ENCODE measurements at places on chromosomes 5 and 9. TPM values are rescaled to one million over a fixed set of nuclear protein-coding genes. Genes with fewer than 3 reads are reported as not detected.

Gene PRRC1
- 47.8 TPM for total RNA-seq

DNA sequence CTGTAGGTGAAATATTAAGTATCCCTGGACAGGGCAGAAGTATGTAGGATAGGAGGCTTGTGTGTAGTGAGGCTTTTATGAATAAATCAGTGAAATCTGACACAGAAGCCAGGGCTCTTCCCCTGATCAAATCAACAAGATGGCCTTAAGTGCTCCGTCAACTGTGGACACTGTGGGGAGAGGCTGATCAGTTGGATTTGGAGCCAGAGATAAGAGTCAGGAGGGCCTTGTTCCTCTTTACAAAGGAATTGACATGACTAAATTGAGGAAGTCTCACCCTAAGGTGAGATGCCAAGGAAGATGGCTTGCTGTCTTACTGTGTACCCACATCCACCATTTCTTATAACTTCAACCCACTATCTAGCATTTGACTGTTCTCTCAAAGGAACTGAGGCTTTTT lies 91.6 kb upstream of the PRRC1 start:
- no peak for DNase-seq

GRCh38 chr9:82363198-82363597 lies 374.6 kb downstream of the SPATA31D1 start:
- no peak for DNase-seq

DNA sequence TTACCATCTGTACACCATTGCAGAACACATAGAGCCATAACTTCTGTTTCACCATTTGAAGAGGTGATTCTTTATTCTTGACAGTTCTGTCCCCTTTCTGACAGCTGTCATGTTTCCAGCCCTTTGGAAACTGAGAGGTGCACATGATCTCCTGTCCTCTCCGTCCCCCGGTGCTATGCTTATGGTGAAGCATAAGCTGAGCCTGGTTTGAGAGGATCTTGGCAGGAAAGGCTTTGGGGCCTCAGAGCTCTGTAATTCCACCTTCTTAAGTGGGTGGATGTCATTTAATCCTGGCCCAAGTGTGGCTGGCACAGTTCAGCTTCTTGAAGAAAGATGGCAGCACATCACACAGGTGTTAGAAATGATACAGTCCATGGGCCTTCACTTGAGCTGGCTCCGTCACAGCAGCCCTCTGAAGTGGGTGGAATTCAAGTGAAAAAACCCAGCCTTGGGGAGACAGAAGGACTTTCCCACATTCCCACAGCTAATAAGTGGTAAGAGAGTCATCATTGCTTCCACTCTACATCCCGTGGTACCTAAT lies 30.7 kb upstream of the GRPEL2 start:
- DNase-seq, result no peak

DNA sequence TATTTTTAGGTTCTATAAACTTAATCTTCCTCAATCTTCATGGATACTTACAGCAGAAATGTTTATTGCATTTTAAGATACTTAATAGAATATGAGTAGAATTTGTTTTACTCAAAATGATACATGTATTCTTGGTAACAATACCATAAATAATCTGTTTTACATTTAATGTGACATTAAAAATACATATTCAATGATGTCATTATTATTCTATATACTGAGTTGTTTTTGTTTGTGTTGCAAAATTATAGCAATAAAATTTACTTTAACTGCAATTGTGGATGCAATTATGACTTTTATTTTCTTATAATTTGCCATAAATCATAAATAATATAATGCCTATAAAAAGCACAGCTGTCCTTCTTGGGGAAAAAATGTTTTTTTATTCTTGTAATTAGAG lies 275.9 kb upstream of the CCNG1 start:
- DNase-seq, result no peak

DNA sequence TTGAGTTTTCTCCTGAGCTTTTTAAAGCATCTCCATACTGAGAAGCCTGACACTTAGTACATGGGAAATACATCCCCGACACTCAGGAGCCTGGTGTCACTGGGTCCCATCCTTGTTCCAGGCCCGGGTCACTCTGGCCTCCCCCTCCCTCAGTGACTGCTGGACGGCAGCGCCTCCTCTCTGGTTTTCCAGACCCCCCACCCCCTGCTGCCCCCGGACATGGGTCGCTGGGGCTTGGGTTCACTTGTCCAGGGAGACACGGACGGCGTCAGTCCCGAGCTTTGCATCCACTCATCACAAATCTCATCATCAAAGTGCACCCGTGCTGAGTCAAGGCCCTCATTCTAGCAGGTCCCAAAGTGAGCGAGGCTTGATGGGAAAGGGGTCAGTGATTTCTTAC lies 243.0 kb downstream of the IRX2 start:
- DNase-seq, result no peak

GRCh38 chr5:142375944-142376411 lies 51.2 kb upstream of the SPRY4 start:
- no peak for DNase-seq

- DNase-seq, result no peak
These were observed 70.4 kb downstream of the MVB12B start for GRCh38 chr9:126397056-126397455.

Gene CD72
- total RNA-seq, result 1.7 TPM

GRCh38 chr5:71703941-71704340 lies 15.1 kb upstream of the CARTPT start:
- DNase-seq, result no peak

DNA sequence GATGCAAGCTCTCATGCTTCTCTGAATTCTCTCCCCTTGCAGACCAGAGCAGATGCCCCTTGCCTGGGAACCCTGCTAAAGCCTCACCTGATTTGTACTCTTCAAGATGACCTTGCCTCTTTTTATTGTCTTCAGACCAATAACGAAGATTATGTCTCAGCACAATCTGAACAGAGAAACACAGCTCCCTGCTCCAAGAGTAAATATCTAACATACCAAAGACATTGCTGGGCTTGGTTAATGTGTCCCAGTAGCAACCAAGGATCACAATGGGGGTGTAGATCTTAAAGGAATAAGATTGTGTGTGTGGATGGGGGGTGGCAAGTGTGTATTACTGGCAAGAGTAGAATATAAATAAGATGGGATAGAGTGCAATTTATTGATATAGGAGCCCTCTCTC lies 67.6 kb upstream of the LHFPL2 start:
- no peak for DNase-seq

GRCh38 chr9:105116052-105116868 lies 128.2 kb upstream of the SLC44A1 start:
- DNase-seq, result no peak

GRCh38 chr9:128936171-128936865 lies 11.1 kb downstream of the DOLK start:
- no peak for DNase-seq

- DNase-seq, result no peak
These were observed 49.1 kb downstream of the ERAP1 start for GRCh38 chr5:96758621-96759020.

Gene SPINK4
- not detected for total RNA-seq

Gene PCDHAC1
- total RNA-seq, result 3.1 TPM

Gene FBP1
- total RNA-seq, result not detected

Gene CDC20B
- not detected for total RNA-seq

GRCh38 chr9:87882627-87883026 lies at the start of gene SPATA31E1:
TSS of gene SPATA31E1 (plus strand) at chr9:87882877. CDS start at chr9:87882892, 15 bp downstream.
- peak; percentile 2 for DNase-seq

Gene GARIN3
- not detected for total RNA-seq

Gene NR6A1
- 5.1 TPM for total RNA-seq

Gene TUSC1
- total RNA-seq, result not detected

DNA sequence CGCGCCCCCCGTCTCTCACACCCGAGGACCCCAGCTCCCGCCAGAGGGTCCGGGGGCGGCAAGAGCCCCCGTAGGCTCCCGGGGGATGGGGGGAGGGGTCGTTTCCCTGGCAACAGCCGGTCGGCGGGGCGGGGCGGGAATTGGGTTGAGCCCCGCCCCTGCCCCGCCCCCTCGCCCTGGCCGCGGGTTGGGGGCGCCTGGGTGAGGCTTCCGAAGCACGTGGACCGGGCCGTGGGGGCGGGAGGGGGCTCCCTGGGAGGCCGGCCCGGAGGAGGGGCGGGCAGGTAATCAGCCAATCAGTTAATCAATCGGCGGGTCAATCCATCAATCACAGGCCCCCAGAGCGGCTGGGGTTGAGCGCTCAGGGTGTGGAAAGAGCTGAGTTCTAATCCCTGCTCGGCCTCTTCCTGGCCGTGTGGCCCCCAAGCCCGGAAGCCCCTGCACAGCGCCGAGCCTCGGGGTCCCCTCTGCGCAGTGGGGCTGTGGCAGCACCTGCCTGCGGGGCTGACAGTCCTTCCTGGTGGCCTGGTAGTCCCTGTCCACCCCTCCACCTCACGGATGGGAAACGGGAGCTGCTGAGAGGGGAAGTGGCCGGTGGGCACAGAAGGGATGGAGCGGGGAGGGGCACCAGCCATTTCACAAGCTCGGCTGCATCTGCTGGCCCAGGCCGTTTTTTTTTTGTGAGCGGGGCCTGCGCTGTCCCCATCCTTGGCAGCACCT lies 174.2 kb upstream of the IER5L start:
- DNase-seq, result no peak

- DNase-seq, result no peak
These were observed 175.2 kb upstream of the DAP start for GRCh38 chr5:10936081-10936855.

Measured in Daoy (cell line).